ENCODE measurements at places on chromosomes 2 and 18.

- H3K4me1 ChIP-seq = peaks cover 42% of the 10 kb centered on the region
- DNase-seq = no peak
- H3K36me3 ChIP-seq = peaks cover 30% of the 10 kb centered on the region
- H3K27me3 ChIP-seq = peaks cover 3% of the 10 kb centered on the region
These were observed 296.6 kb downstream of the TMX3 start for GRCh38 chr18:68418226-68418868.

DNA sequence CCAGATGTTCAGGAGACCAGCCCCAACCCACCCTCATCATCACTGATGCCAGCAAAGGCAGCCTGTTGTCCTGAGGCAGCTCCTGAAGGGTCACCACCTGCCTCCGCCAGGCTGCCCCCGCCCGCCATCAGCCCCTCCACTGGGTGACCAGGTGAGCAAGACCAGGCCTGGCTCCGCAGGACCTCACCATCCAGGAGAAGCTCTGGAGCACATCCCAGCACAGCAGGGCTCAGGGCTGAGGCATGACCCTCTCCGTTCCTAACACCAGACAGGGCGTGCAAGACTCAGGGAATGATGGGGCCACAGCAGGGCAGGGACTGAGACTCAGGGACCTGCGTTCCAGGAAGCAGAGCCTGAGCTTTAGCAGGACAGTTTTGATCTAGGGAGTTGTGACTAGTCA is 218.8 kb upstream of the RAB6C start:
- H3K4me1 ChIP-seq = no peaks in the 10 kb centered on the region
- H3K27me3 ChIP-seq = no peaks in the 10 kb centered on the region
- DNase-seq = no peak
- H3K27ac ChIP-seq = no peak overlapping the region

DNA sequence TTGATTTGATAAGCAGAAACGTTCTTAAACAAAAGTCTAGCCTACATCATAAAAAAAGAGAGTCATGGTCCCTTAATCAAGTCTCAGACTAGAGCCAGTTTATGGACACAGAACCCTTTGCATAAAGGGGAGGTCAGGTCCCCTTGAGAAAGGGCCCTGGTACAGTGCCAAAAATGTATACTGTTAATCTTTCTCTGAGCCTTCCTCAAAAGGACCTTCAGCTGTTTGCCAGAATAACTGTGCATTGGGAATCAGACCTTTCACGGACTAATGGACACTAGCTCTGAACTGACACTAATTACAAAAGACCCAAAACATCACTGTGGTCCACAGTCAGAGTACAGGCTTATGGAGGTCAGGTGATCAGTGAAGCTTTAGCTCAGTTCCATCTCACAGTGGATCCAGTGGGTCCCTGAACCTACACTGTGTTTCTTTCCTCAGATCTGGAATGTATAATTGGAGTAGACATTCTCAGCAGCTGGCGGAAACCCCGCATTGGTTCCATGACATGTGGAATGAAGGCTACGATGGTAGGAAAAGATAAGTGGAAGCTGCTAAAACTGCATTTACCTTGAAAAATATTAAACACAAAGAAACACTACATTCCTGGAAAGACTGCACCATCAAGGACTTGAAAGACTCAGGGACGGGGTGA is 151.4 kb downstream of the TMEFF2 start:
- no peak overlapping the region for H3K4me3 ChIP-seq
- H3K27me3 ChIP-seq = peaks cover 2% of the 10 kb centered on the region
- H3K36me3 ChIP-seq = no peaks in the 10 kb centered on the region
- no peaks in the 10 kb centered on the region for H3K4me1 ChIP-seq
- H3K27ac ChIP-seq = no peak overlapping the region

- H3K27me3 ChIP-seq = peaks cover 30% of the 10 kb centered on the region
- H3K4me1 ChIP-seq = no peaks in the 10 kb centered on the region
- H3K36me3 ChIP-seq = no peaks in the 10 kb centered on the region
- H3K4me3 ChIP-seq = no peak overlapping the region
These were observed 54.6 kb downstream of the LAMA3 start for GRCh38 chr18:23743733-23744333.

GRCh38 chr2:69669666-69670065 is 26.1 kb upstream of the AAK1 start:
- H3K4me1 ChIP-seq = peaks cover 11% of the 10 kb centered on the region
- no peak for DNase-seq
- no peak overlapping the region for H3K4me3 ChIP-seq
- peaks cover 3% of the 10 kb centered on the region for H3K27me3 ChIP-seq
- no peak overlapping the region for H3K27ac ChIP-seq
- no peaks in the 10 kb centered on the region for H3K36me3 ChIP-seq

DNA sequence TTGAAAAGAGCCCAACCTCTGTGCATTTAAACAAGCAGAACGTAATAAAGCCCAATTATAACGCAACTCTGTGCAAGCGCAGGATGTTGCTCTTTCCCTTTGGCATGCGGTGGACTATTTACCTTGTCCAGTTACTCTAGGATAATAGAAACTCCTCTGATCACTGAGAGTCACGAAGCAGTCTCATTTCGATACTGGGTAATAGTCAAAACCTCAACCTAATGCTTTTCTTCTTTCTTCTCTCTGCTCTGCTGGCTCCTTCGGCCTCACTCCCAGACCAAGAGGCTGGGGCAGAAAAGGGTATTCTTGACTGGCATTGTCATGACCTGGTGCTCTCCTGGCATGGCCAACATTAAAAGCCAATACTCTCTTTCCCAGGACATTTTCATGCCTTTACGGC is 89.7 kb upstream of the GCFC2 start:
- peaks cover 2% of the 10 kb centered on the region for H3K27me3 ChIP-seq
- H3K4me3 ChIP-seq = no peak overlapping the region
- DNase-seq = no peak
- no peaks in the 10 kb centered on the region for H3K4me1 ChIP-seq
- no peaks in the 10 kb centered on the region for H3K36me3 ChIP-seq

DNA sequence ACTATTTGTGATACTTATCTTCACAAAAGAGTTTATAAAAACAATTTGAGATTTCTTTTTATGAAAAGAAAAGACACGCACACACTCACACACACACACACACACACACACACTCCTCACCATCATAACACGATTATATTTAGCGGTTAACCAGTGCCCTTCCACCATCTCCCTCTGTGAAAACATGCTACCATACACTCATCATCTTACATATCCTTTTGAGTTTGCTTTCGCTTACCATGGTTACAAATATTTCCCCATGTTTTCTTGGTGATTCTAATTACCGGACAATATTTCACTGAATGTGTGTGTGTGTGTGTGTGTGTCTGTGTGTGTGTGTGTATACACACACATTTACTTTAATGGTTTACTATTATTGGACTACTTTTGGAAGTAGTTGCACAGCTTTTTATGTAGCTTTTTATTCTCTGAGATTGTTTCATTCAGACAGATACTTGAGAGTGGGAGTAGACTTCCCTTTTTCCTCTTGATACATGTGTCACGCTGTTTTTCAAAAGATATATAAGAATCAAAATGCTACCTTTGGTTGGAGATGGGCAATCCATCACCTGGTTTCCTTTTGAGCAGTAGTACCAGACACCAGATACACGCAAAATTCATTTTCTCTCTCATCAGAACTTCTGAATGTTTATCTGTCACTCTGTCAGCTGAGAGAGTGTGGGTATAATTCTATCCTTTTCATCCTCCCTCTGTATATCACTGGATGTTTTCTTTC is 138.1 kb downstream of the SETBP1 start:
- peaks cover 6% of the 10 kb centered on the region for H3K27me3 ChIP-seq
- DNase-seq = no peak
- no peak overlapping the region for H3K4me3 ChIP-seq
- H3K36me3 ChIP-seq = no peaks in the 10 kb centered on the region
- no peak overlapping the region for H3K27ac ChIP-seq
- H3K4me1 ChIP-seq = no peaks in the 10 kb centered on the region

DNA sequence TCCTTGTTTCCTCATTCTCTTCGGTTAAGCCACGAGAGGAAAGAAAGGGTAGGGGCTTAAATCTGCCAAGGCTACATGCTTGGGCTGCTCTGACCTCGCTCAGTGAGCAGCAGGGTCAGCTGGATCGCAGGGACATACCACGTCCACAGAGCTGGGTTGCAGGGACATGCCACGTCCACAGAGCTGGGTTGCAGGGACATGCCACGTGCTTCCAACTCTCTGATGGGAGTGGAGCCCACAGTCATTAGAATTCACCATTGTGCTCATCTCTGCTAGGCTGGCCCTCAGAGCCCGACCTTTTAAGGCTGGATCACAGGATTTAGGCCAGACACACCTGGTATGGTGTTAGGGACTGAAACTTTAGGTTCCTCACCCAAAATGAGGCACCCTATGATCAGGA is 107.4 kb upstream of the SEC11C start:
- peaks cover 2% of the 10 kb centered on the region for H3K27me3 ChIP-seq
- no peak overlapping the region for H3K27ac ChIP-seq
- H3K4me1 ChIP-seq = no peaks in the 10 kb centered on the region
- no peaks in the 10 kb centered on the region for H3K36me3 ChIP-seq
- DNase-seq = no peak
- H3K4me3 ChIP-seq = no peak overlapping the region

GRCh38 chr2:10814571-10815331 is 2.2 kb upstream of the PDIA6 start:
- H3K4me1 ChIP-seq = peaks cover 22% of the 10 kb centered on the region
- no peak overlapping the region for H3K4me3 ChIP-seq
- peaks cover 23% of the 10 kb centered on the region for H3K27me3 ChIP-seq
- H3K27ac ChIP-seq = no peak overlapping the region
- H3K36me3 ChIP-seq = no peaks in the 10 kb centered on the region
- DNase-seq = no peak

DNA sequence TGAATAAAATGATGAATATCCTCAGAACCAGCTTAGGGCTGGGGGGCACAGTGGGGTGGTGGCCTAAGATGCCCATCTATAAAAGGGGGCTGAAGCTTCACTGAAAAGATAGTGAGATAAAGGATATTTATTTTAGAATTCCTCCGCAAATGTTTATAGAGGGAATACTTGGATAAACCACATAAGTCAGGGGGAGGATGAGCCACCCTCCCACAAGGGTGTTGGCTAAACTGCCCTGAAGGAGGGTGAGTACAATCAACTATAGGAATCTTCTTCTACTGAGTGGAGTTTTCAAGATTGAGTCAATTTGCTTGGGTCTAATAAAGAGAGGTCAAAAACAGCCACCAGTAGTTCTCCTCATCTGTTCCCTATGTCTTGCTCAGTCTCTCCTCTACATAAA is 114.5 kb upstream of the TANK start:
- H3K27ac ChIP-seq = no peak overlapping the region
- H3K36me3 ChIP-seq = no peaks in the 10 kb centered on the region
- peak; percentile 52 for DNase-seq

DNA sequence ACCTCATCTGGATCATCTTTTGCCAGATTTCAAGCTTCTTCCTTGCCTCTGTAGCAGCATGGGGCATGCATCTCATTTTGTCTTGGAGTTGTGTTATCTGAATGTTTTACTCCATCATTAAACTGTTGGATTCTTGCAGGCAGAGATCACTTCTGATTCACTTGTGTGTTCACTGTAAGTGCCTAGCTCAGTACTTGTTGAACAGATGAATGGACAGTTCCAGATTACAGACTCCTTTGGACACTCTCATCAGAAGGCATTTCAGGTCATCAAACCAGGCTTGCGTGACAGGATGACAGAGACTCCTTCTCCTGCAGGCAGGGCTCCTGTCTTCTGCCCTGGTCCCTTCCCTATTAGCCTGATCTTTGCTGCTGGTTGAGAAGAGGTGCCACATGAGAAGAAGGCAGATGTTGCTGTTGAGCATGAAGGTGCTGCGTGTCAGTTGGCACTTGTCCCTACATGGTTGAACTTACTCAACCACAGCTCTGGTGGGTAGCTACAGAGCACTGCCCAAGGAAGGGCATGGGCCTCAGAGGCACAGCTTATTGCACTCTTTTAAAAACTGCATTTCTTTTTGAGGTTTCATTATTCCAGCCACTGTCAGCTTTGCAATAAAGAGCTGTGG is 58.9 kb downstream of the INPP4A start:
- H3K4me1 ChIP-seq = peaks cover 42% of the 10 kb centered on the region
- DNase-seq = peak; percentile 32
- H3K27ac ChIP-seq = peak overlapping the region; percentile 82
- H3K36me3 ChIP-seq = no peaks in the 10 kb centered on the region
- H3K4me3 ChIP-seq = no peak overlapping the region
- H3K27me3 ChIP-seq = no peaks in the 10 kb centered on the region

DNA sequence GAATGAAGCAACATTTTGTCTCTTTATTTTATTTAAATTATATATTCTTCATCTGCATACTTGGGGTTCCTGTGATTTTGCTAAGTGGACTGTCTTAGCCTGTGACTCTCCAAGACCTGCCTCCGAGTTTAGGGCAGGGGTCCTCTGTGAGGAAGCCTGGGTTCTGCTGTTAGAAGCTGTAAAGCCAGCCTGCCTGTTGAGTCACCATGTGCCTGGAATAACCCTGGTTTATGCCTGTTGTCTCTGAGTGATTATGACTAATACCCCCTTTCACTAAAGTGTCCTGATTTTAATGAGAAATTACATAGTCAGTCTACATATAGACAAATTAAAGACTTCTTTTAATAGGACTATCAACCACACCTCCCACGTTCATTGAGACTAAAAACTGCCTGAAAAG is 369.1 kb downstream of the ZNF521 start:
- DNase-seq = peak; percentile 33
- H3K4me3 ChIP-seq = no peak overlapping the region
- peaks cover 6% of the 10 kb centered on the region for H3K27me3 ChIP-seq
- no peaks in the 10 kb centered on the region for H3K36me3 ChIP-seq
- H3K27ac ChIP-seq = no peak overlapping the region

GRCh38 chr2:109069331-109070194 is 59.4 kb upstream of the SH3RF3 start:
- no peak for DNase-seq
- H3K4me3 ChIP-seq = no peak overlapping the region
- no peaks in the 10 kb centered on the region for H3K4me1 ChIP-seq
- H3K36me3 ChIP-seq = no peaks in the 10 kb centered on the region
- H3K27ac ChIP-seq = no peak overlapping the region

GRCh38 chr2:207463433-207463832 is 66.3 kb upstream of the CREB1 start:
- DNase-seq = no peak
- H3K36me3 ChIP-seq = no peaks in the 10 kb centered on the region
- H3K27me3 ChIP-seq = no peaks in the 10 kb centered on the region
- no peak overlapping the region for H3K27ac ChIP-seq
- peaks cover 32% of the 10 kb centered on the region for H3K4me1 ChIP-seq
- H3K4me3 ChIP-seq = no peak overlapping the region

Data from HFFc6 (cell line).